ENCODE measurements at places on chromosomes 16 and 17.

DNA sequence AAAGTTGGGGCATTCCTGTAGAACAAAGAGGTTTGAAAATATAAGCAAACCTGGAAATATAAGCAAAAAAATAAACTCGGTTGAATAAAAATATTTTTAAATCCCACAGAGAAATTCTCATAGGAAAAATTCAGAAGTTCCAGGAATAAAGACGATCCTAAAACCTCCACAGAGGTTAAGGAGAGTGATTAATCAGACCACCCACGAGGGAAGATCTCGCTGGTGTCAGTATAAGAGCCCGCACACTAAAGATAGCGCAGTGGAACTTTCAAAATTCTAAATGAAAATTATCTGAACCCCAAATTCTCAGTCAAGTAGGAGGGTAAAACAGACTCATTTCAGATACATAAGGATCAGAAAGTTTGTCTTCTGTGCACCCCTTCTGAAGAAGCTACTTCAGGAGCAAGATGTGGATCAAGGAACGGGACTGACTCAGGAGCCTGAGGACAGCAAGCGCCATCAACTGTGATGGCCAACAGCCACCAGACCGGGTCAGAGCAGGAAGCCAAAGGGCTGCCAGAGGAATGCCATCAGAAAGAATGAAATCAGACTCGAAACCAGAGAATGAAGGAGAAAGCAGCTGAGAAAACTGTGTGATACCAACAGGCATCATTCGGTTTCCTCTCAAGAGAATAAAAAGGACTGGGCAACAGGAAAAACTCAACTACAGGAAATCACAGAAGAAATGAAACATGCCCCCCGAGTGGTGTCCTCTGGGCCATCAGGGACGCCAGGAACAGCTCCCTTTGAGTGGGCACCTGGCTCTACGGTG lies 66.9 kb downstream of the CYTH1 start:
- no peak for DNase-seq

DNA sequence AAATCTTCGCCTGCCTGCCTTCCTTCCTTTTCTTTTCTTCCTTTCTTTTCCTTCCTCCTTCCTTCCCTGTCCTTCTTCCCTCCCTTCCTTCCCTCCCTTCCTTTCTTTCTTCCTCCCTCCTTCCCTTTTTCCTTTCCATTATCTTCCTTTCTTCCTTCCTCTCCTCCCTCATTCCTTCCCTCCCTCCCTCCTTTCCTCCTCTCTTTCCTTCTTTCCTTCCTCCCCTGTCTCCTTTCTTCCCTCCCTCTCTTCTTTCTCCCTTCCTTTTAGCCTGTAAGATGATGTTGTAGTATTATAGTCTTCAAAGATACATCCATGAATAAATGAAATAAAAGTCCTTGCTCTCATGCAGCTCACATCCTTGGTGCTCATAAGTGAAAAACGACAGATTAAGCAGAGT lies 539.3 kb downstream of the RBFOX1 start:
- DNase-seq = no peak

DNA sequence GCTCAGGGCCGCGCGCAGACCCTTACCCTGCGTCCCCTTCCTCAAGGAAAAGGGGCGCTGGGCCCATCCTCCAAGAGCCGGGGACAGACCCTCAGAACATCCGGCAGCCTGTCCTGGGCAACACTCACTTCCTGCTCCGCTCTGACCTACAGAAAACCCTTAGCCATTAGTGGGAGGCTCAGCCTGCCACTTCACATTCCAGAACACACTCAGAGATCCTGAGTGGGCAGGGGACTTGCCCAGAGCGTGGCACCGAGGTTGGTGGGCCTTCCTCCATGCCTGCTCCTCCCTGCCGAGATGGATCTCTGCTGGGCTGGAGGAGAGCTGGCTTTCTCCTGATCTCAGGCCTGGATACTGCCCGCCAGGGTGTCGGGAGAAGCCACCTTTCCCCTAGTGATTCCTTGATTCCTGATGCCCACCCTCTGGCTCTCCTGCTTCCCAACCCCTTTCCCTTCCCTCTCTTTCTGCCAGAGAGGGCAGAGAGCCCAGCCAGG lies 1.5 kb downstream of the SCARF1 start:
- no peak for DNase-seq

DNA sequence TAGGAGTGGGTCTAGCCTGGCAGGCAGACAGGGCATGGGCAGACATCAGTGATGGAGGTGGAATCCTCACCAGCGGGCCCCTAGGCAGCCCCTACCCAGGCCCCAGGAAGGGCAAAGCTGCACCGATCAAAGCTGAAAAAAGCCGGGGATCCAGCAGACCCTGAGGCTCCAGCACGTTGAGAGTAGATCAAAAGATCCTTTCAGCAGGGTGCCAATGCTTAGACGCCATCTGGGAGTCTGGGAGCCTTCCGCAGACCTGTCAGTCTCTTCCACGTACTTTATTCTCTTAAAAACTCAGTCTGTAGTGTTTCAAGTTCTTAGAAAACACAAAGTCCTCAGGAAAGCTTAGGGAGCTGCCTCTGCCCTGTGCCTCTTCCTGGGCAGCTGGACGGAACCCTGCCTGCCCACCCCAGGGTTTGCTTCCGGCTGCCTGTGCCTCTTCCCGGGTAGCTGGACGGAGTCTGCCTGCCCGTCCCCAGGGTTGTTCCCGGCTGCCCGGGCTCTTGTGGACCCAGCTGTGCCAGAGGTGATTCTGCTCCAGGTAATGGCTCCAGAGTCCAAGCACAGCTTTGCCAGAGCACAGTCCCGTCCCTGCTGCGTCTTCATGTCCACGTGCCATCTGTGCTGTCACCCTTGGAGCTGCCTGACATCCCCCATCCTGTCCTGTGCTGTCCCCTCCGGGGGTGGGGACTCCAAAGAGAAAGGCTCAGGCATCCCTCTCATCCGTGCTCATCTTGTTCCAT lies 50.8 kb upstream of the PVALEF start:
- no peak for DNase-seq

DNA sequence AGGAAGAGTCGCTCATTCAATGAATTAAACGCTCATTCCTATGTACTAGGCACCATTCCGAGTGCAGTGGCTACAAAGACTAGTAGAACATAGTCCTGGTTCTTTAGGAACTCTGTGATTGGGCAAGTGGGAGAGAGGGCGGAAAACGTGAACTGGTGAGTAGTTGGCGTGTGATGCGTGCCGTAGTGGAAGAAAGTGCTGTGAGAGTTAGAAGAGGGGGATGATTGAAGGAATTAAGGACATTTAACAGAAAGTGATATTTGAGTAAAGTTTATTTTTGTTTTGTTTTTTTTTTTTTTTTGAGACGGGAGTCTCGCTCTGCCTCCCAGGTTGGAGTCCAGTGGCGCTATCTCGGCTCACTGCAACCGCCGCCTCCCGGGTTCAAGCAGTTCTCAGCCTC lies 7.9 kb upstream of the SLFN14 start:
- DNase-seq = no peak

DNA sequence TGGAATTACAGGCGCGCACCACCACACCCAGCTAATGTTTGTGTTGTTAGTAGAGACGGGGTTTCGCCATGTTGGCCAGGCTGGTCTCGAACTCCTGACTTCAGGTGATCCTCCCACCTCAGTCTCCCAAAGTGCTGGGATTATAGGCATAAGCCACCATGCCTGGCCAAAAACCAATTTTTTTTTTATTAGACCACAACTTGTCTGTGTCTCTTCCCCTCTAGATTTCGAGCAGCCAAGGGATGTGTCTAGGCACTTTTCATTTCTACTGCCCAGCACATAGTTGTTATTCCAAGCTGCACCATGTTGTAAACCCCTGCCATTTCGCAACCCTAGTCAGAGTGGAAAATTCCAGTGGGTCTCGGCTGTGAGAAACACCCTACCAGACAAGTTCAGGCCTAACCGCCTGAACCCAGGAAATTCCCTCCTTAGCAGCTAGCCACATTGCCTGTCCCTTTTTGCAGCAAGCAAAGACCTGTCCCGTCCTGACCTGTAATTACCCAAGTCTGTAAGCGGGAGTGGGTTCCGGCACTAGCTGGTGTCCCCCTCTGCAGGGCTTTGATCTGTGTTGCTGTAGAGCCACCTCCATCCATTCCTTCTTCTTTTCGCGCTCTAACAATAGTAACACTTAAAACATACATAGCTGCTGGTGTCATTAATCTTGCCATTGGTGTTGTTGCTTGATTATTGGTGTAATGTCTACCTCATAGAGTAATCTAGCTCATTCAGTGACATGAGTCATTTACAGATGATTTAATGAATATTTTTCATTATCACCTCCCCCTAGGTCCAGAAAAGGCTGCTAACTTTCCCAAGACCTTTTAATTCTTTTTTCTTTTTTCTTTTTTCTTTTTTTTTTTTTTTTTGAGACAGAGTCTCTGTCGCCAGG lies 77.3 kb upstream of the ATF7IP2 start:
- no peak for DNase-seq

- peak; percentile 74 for DNase-seq
Measured at GRCh38 chr17:67718325-67718941, 697 bp downstream of the NOL11 start.

- DNase-seq = peak; percentile 48
Measured at GRCh38 chr16:84864326-84864955, 44.7 kb downstream of the CRISPLD2 start.

- no peak for DNase-seq
Measured at GRCh38 chr17:17433000-17433703, 43.6 kb upstream of the MED9 start.

- no peak for DNase-seq
Measured at GRCh38 chr17:51059781-51060180, 60.9 kb downstream of the SPAG9 start.

- no peak for DNase-seq
Measured at GRCh38 chr17:61579961-61580360, 11.1 kb downstream of the NACA2 start.

- no peak for DNase-seq
Measured at GRCh38 chr17:51617986-51618385, 357.6 kb downstream of the UTP18 start.

DNA sequence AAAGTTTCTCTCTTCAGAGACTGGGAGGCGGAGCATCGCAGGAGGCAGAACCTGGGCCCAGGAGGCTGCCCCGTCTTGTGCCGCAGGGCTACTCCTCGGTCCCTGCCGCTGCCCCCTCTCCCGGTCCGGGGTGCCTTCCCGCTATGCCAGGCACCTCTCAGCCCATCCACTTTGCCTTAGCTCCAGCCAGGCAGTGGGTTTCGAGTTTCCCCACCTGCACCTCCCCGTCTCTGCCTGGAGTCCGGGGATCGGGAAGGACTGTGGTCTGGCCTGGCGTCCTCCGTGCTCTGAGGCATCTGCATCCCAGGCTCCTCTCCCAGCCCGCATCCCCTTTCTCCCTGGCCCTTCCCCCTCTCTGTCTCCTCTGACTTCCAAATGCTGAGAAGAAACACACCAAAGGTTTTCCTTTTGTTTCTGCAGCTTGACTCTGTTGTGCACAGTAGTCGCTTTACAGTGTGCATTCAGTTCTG lies 26.8 kb upstream of the PIK3R6 start:
- peak; percentile 25 for DNase-seq

- DNase-seq = no peak
Measured at GRCh38 chr17:81086789-81087551, 52.0 kb downstream of the BAIAP2 start.

DNA sequence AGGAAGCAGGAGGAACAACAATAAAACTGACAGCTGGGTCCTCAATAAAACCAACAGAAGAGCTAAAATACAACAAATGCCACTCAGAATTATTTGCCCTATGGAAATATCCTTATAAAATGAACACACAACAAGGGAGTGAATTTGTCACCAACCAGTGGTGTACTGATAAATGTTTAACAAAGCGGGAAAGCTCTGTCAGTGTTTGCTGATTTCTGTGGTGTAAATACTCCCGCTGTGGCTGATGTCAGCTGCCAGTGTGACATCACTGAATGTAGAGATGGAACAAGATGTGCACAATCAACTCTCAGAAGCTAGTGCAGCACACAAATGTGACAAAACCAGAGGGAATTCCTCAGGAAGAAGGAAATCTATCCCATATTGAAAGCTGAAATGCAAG lies 51.9 kb downstream of the CDYL2 start:
- no peak for DNase-seq

DNA sequence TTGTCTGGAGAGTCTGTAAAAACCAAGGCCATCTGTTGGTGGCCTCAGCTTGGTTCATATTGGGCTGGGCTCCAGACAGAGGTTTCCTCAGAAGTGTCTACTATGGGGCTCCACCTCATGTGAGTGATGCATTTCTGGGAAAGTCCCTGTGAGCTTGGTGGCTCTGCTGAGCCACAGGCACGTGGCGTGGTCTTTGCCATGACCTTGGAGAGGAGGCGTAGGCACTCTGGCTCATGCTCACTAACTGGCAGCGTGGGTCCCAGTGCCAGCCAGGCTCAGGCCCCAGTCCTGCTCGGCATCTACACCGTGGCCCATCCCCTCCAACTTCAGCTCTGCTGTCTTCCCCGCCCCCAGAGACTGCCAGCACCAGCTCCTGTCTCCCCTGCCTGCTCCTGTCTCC lies 10.7 kb upstream of the SMTNL2 start:
- DNase-seq = no peak

DNA sequence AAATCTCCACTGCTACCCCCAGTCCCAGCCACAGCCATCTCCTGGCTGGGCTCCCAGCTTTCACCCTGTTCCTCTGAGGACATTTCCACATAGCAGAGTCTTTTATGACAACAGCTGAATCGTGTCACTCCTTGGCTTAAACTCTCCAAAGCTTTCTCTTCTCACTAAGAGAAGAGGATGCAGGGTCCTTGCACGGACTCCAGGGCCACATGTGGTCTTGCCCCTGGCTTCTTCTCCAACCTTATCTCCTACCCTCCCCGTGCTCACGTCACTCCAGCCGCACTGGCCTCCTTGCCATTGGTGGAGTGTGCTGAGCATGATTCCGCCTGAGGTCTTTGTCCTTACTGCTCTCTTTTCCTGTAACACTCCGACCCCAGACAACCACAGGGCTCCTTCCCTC lies 39.9 kb upstream of the CCDC182 start:
- DNase-seq = no peak

DNA sequence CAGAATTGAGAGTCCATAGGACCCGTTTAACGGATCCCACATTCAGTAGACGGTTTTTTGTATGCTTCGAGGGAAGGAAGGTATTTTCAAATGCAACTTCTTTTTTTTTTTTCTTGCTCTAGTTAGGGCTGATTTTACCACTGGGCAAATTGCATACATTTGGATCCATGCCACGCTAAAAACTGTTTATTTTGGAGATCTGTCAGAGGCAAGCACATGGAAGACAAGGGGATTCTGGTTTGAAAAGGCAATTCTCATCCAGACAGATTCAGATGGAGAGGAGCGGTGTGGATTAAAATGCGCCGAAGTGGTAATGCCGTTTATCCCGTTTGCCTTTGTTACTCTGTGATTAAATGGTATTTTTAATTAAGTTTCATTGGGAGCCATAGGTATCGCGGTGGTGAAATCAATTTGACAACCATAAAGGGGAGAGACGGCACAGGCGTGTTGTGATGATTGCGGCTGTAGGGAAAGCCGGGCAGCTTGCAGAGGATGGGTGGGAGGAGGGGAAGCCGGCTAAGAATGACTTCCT lies 170.4 kb downstream of the IRX3 start:
- no peak for DNase-seq
